Neural crest cell (in vitro differentiated cells): ENCODE measurements at places on chromosomes 13 and 19.
A peak's percentile ranks its signal among the peaks of the same experiment; 100 is the strongest.

GRCh38 chr19:50658441-50659317, 9.4 kb downstream of the C19orf81 start:
- DNase-seq = peak; percentile 85

- no peak for DNase-seq
Observed at GRCh38 chr19:10670182-10670581, 16.0 kb downstream of the ILF3 start.

DNA sequence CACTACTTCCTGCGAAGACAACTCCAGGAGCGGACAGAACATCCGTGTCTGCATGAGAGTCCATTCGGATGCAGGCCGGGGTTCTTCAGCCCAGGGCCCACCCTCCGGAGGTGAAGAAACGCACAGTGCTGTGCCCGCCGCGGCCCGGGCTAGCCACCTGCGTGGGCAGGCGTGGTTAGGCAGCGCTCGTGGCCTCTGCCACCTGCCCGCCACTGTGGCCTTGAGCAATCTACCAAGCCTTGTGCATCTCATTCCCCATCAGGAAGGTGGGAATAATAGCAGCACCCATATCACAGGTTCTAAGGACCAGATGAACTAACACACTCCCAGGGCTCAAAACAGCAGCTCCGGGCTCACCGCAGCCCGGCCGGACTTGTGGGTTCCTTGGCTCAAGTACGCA, 26.7 kb upstream of the PABPC3 start:
- DNase-seq = no peak

DNA sequence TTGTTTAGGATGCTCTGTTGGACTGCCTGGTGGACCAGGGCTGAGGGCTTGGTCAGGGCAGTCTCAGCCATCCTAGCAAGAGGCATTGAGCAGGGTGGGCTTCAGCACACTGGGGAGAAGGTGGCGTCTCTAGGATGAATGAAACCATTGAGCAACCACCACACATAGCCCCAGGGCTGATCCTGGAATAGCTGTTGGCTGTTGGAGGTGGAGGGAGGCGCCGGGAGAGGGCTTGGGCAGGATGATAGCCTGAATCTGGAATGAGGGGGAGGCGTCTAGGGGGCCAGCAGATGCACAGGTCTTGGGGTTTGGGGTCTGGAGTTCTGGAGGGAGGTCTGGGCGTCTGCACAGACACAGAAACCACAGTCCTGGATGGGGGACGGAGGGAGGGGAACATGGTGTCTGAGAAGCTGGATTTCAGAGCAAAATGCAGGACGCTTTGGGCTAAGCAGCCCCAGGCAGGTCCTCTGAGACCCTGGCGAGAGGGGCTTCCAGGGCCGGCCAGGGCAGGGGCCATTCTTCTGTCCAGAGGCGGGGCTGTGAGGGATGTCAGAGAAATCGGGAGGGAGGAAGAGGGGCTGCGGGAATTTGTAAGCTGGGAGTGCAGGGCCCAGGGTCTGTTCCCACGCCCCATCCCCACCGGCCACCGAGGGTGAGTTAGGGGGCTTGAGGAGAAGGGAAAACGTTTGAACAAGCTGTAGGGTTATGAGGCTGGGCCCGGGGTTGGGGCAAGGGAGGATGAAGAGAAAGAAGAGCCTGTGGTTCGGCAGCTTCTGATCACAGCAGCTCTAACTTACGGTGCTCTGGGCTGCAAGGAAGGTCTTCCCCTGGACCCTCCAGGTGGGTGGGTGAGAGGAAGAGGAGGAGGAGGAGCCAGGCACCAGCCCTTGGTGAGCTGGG, 5.2 kb downstream of the TRAPPC5 start:
- DNase-seq = peak; percentile 37

- DNase-seq = no peak
Observed at GRCh38 chr19:19656451-19657396, 6.8 kb downstream of the ATP13A1 start.

GRCh38 chr19:1901940-1902404, 3.2 kb upstream of the ADAT3 start:
- DNase-seq = no peak

DNA sequence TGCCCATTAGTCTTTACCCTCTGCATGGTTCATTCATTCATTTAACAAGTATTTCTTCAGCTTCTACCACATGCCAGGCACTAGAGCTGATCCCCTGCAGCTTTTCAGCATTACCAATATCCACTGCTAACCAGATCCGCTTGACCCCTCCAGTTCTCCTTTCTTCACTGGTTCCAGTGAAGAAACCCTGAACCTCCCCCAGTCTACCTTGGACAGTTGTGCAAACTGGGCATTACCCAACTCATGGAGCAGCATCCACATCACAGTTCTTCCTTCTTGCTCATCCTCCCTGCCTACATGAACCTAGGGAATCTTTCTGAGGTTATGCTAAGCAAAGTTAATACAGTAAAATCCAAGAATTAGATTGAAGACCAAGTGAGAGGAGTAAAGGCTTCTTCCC, 78.7 kb upstream of the SERP2 start:
- DNase-seq = no peak

DNA sequence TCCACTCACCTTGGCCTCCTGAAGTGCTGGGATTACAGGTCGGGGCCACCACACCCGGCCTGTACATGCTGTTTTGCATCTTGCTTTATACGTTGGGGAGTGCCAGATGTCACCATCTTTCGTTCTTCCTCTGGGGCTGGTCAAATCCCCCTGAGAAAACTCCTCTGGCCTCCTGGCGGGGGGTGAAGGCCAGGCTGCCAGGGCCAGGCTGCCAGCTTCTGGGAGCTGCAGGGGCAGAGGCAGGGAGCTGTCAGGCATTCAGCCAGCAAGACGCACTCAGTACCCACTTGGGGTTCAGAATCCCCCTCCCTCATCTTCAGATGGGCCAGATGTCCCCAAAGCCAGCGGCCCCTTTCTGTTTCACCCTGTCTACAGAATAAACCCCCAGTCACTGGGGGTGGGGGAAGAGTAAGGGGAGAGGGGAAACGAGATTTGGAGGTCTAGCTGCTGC, 16.1 kb downstream of the ZSWIM9 start:
- DNase-seq = no peak

DNA sequence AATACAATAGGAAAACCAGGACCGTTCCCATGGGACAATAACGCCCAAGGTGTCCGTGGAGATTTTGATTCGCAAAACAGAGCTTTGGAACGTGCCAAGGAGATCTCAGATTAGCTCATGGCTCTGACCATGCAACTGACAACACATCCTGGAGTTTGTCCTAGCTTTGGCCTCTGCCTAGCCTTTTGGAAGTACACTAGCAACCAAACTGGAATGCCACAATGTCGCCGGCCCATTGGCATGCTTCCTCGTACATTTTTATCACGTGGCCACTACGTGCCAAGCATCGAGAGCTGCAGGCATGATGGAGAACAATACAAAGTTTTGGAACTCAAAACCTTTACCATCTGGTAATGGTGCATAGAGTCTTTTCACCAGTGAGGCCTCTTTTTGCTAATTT, 256.5 kb downstream of the DCLK1 start:
- DNase-seq = no peak

GRCh38 chr13:58823701-58824100, 1192.2 kb downstream of the PCDH17 start:
- DNase-seq = no peak

DNA sequence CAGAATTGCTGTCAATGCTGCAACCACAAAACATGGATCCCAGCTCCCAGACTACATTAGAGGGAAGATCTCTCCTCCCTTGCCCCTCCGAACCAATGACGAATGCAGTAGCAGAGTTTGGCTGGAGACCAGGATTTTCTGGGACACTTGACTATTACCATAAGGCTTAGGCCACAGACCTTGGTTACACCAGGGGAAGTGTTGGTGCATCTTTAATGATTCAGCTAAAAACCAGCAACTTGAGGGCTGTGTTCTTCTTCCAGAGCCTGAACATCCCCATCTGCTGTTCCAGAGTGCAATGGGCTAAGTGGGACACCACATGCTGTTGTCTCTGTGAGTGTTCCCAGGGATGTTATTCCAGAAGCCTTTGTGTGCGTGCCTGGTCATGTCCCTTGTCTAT, 528.2 kb downstream of the LMO7 start:
- DNase-seq = no peak

DNA sequence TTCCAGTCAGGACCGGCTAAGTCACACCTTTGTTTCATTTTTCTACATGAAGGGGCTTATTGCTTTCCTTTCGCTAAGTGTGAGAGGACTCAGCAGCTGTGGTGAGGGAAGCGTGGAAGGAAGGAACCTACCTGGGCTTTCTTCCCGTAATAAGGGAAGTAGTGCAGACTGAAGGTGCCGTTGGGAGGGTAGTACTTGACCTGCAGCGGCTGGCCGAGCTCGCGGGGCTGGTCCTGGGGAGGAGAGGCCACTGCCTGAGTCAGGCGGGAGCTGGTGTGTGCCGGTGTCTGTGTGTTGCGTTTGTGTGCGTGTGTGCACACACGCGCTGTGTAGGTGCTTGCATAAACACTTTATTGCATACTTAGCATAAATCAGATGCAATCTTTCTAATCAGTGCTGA, 7.7 kb downstream of the ATP4B start:
- no peak for DNase-seq

DNA sequence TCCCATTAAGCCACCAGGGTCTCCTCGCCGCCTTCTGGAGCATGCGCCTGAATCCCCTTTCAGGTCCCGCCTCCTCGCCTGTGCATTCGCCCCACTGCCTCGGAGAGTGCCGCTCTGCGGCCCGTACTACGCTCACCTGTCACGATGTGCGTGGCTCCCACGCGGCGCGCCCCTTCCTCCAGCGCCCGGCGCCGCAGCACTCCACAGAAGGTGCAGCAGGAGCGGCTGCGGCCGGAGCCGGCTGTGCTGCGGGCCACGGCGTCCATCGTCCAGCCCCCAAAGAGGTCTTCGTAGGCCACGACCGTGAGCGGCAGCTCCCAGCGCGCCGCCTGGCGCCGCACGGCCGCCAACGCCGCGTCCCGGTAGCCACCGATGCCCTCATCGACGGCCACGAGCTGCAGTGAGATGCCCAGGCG, 4.3 kb downstream of the CTU1 start:
- DNase-seq = no peak

DNA sequence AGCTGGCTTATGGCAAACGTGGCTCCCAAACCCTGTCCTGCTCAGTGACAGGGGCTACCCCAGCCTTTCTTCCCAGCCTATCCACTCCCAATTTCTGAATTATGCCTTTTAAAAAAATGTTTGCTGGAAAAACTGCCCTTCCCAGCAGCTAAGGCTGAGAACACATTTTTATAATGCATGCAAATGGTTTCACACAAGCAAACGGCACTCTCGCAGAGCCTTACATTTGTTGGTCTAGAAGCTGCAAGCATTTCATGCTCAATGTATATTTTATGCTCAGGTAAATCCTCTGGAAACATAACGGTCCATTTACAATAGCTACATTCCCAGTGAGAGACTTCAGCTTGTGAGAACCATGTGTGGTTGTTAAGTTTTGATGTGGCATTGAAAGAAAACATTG, 61.4 kb downstream of the SLC7A1 start:
- DNase-seq = no peak

- no peak for DNase-seq
Observed at GRCh38 chr13:59790626-59791025, 373.1 kb downstream of the DIAPH3 start.

- no peak for DNase-seq
Observed at GRCh38 chr13:33684874-33685273, 133.1 kb upstream of the RFC3 start.

- DNase-seq = no peak
Observed at GRCh38 chr13:98706446-98707110, 45.9 kb downstream of the SLC15A1 start.

DNA sequence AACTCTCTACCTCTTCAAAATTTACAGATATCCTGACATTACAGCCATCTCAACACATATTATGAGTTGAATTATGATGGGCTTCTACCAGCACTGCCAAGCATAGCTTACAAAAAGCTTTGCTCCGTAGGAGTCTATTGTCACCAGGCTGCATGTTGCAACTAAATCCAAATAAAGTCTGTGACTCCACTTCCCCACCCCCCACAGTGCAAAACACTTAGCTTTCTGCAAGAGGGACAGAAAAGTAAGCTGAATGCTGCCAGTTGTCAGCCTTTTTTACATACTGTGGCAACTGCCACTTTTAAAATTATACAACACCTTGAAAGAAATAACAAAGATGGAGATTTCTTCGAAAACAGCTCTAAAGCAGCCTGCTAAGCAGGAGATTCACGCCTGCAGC, 189.1 kb downstream of the FGF14 start:
- DNase-seq = no peak

DNA sequence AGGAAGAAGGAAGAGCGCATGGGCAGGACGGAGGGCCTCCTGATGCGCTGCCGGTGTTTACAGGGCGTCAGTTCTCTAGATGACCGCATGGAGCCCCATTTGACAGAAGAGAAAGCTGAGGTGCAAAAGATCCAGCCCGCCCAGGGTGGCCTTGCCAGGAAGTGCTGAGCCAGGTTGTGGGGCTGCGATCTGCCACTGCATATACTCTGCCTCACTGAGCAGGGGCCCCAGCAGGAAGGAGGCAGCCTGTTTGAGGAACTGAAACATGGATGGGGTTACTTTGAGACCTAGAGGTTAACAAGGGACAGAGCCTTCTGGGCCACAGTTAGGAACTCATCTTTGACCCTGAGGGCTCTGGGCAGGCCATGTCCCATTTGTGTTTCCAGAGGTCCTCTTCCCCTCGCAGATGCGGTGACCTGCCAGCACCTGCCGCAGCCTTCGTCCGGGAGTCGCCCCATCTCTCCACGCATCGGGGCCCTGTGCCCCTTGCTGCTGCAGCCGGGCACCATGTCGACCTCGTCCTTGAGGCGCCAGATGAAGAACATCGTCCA, 3.2 kb downstream of the EPN1 start:
- no peak for DNase-seq
